ENCODE measurements at places on chromosomes 11 and 22.

GRCh38 chr11:35082321-35083180, 56.4 kb upstream of the CD44 start:
- peak; percentile 97 for DNase-seq

- DNase-seq, result peak; percentile 14
Measured at GRCh38 chr11:112132737-112133136, 31.2 kb downstream of the IL18 start.

DNA sequence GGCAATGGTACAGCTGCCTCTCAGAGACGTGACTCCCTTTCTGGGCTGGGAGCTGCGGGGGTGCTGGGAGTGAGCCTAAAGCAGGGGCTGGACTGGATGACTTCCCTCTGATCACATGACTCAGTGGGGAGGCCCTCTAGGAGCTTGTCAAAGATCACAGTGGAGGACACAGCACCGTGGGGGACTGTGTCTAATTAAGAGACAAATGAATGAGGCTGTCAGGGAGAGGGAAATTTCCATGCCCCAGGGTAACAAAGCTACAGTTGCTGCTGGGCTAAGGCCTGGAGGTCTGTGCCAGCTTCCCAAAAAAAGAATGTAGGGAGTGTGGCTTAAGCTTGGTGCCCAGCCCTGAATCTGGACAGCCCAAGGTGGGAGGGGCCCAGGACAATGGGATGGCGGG, 262.8 kb upstream of the PLET1 start:
- DNase-seq, result no peak

DNA sequence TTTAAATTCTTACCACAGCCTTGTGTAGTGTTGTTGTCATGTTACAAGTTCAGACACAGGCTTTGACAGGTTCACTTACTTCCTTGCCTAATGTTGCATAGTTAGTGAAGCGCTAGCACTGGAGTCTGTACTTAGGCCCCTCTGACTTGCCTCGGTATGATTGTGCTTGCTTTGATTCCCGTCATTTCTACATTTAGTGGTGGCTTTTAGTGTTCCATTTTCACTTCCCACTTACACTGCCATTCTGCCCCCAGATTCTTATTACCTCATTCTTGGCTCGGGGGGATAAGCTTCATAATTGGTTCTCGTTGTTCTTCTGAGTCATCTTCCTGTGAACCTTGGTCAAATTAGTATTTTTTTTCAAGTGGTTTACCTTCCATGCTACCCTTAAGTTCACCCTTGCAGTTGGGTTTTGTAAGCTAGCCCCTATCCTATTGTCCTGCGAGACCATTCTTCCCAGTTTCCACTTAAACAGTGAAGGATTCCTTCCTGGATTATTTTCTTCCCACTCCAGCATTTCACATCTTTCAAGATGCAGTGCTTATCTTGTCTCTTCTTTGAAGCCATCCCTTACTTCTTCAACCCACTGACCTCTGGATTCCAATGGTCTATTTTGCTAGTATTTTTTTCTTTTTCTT, 68.7 kb downstream of the DDX10 start:
- peak; percentile 24 for DNase-seq

- DNase-seq, result no peak
Measured at GRCh38 chr11:93526346-93526633, 16.9 kb downstream of the SMCO4 start.

DNA sequence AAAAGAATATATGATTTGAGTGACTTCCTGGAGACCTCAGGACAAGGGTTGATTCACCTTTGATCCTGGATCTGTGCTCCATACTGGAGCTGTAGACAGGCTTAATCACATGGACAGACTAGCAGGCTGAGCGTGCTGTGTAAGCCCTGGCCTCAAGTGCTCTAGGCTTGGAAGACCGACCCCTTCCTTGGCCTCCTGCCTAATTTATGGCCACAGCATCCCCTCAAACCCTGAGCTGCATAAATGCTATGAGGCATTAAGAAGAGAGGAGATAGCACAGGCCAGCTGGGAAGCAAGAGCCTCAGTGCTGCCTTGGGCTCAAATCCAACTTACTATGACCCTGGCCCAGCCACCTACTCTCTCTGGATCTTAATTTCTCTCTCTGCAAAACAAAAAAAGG, 385.1 kb downstream of the BUD13 start:
- DNase-seq, result no peak

GRCh38 chr11:43880640-43881159, at the start of gene ALKBH3:
TSS of gene ALKBH3 (plus strand) at chr11:43880831. CDS start at chr11:43882653, 1,822 bp downstream.
- DNase-seq, result peak; percentile 98

DNA sequence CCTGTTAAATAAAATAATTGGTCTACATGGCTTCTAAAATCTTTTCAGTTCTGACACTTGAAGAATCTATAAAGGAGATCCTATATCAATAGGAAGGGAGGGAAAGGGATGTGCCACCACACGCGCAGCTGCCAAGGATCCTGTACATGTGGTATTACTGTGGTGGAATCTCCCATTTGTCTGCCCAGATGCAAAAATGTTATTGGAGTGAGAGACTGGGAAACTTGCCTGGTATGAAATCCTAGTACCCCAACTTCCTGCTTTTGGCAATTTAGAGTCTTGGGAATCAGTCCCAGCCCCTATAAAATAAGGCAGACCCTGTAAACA, 81.9 kb upstream of the PICALM start:
- no peak for DNase-seq

DNA sequence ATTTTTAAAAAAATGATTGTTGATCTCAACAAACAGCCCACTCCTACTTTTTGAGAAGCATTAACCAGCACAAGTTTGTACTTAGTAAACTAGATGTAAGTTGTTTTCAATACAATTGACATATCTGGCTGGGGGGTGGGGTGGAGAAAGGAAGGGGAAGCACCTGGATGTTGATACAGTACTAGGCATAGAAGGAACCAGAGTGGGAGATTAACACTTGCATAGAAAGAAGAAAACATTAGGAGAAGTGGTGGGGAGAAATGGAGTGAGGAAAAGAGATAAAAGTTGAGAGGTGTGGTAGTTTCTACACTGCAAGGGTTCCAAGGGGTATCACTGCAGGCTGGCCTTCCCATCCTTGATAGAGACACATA, 10.6 kb upstream of the GAB2 start:
- DNase-seq, result peak; percentile 72

DNA sequence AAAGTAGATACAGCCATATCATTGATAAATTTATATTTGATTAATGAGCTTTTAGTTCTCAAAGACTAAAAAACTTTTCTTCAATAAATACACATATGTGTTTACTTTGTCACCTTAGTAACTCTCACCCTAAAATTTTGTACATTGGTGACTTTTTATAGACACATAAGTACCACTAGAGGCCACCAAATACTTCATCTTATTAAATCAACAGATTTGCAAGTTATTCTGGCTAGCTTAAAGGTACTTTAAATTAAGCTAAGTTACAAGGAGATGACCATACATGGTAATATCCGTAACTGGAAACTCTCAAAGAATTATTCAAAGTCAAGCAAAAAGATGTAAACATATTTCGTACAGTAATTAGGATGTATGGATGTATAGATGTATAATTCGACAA, 112.2 kb downstream of the SBF2 start:
- DNase-seq, result peak; percentile 72

GRCh38 chr22:37627121-37627520, 12.3 kb upstream of the SH3BP1 start:
- DNase-seq, result no peak

DNA sequence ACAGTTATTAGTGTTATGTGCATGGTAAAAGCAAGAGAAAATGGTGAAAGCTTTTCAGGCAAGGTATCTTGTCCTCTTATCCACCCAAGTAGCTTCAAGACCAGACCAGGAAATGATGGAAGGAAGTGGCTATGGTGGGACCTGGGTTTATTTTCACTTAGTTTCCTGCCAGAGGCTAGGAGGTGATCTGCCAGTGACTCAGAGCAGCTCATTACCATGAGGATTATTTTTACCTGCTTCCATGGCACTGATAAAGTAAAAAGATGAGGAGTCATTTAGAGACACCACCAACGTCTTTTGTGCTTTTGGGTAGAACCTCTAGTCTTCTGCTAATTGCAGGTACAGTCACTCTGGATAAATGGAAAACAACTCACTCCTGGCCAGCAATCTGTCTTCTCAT, 339.9 kb upstream of the KIRREL3 start:
- no peak for DNase-seq

DNA sequence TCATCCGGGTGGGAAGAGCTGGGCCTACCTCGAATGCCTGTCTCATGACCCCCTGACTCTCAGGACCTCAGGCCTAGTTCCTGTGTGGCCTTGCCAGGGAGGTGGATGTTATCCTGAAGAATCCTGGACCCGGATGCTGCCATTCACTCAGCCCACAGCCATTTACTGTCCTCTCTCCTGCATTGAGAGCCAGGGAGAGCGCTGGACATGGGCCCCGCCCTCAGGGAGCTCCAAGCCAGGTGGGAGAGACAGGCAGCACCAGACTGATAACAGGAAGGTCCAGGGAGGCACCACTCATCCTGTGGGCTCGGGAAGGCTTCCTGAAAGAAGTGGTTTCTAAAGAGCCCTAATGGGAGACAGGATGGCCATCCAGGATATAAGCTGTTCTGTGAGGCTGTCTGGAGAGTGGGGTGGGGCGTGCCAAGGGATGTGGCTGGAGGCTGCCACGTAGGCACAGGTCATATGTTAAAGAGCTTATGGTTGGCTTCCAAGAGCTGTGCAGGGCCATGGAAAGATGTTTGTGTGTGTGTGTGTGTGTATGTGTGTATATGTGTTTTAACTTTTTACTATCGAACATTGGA, 8.6 kb downstream of the SERPINH1 start:
- no peak for DNase-seq

GRCh38 chr11:111561791-111562325, 21.3 kb downstream of the LAYN start:
- no peak for DNase-seq

- DNase-seq, result no peak
Measured at GRCh38 chr11:34335331-34335730, 22.5 kb downstream of the ABTB2 start.

DNA sequence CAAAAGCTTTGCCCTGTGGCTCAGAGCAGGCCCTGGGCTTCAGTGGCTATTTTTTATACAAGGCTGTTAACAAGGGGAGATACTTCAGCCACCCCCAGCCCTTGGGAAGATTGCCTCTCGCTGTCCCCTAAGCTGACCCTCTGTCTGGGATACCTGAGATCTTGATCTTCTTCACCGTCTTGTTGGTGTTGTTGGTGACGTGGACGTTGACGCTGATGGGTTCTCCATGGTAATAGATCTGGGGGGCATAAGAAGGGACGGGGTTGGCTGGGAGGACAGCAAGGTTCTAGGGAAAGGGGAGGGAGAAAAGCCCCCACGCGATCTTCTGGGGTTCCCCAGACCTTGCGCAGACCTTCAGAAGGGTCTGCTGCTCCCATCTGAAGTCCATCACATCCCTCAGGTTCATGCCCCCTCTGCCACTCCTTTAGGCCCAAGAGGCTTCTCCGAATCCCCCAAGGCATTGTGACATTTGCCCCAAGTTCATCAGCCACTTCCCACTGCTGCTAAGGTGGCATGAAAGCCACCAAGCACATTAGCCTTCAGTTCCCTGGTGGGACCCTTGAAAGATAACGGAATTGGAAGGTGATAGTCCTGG, 36.7 kb downstream of the TPBGL start:
- no peak for DNase-seq

DNA sequence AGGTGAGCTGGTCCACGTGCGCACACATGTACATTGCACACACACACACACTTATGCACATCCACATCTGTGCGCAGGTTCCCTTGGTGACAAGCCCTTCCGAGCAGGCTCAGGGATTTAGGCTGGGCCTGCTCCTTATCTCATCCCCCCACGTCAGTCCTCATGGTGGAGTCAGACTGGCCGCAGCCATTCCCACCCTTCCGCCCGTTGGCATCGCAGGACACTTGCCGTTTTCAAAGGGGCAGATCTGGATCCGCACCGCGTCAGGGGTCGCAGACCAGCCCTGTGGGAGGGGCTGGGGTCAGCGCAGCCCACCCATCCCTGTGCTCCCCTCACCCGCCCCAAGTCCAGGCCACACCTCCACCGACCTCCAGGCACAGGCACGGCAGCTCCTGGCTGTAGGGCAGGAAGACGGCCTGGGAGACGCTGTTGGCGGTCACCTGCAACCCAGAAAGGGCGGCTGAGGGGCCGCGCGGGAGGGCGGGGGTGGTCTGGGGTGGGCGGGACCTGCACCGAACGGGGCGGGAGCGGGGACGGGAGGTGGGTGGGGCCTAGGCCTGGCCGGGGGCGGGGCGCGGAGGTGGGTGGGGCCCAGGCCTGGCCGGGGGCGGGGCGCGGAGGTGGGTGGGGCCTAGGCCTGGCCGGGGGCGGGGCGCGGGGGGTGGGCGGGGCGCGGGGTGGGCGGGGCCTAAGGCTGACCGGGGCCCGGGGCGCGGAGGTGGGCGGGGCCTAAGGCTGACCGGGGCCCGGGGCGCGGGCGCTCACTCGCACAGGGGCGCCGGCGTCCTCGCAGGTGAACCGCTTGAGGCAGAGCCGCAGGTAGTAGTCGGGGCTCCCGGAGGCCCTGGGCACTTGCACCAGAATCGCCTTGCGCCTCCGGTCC, 13.3 kb downstream of the IL17REL start:
- peak; percentile 46 for DNase-seq

DNA sequence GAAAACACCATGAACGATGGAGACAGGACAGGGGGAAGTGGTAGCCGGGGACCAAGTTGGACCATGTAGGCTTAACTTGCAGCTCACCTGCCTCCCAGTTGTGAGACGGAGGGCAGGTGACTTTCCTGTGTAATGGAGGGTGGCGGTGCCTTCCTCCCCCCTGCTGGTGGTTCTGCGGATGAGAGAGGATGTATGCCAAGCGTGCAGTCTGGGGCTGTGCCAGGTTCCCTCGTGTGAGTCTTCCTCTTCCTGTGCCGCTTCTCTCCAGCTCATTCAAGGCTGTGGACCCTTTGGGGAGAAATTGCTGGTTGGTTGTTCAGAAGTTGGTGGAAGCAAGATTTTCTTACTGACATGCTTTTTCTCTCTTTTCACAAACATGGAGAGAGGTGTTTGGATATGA, 35.1 kb downstream of the MPPED1 start:
- DNase-seq, result peak; percentile 55

- DNase-seq, result peak; percentile 79
Measured at GRCh38 chr11:129695571-129696308, 119.9 kb upstream of the TMEM45B start.

DNA sequence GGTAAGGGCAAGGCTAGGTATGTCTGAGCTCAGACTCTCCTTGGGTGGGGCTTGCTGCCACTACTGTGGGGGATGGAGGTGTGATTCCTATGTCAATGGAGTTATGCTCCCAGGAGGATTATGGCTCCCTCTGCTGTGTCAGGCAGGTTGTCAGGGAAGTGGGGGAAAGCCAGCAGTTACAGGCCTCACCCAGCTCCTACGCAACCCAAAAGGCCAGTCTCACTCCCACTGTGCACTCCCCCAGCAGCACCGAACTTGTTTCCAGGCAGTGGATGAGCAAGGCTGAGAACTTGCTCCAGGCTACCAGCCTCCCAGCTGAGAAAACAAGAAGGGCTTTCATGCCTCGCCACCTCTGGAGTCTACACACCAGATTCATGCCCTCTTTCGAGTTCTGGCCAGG, 18.2 kb downstream of the C11orf91 start:
- no peak for DNase-seq

DNA sequence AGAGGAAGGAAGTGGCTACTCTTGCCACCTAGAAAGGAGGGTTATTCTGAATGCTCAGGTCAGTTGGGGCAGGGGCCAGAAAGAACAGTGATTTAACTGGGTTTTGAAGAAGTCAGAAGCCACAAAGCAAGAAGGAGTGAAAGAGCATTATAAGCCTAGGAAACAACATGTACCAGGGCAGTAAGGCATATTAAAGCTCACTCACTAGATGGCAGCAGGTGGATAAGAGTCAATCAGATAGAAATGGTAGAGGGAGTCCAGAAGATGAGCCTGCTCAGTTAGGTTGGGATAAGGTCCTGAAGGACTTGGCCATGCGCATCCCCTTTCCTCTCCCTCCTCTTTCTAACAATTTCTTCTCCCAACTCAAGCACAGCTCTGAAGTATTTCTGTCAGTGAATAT, 22.0 kb upstream of the PATE1 start:
- peak; percentile 25 for DNase-seq

- peak; percentile 79 for DNase-seq
Measured at GRCh38 chr11:63888170-63889086, 28.5 kb downstream of the RCOR2 start.
